ENCODE measurements at places on chromosomes 13 and 19. TPM values are rescaled to one million over a fixed set of nuclear protein-coding genes. Genes with fewer than 3 reads are reported as not detected.

The CPAMD8 gene
- polyA plus RNA-seq = 59.8 TPM

The TMEM91 gene
- polyA plus RNA-seq = 14.7 TPM

The VSIG10L gene
- 4.8 TPM for polyA plus RNA-seq

The FUT3 gene
- 0.55 TPM for polyA plus RNA-seq

The ERICH6B gene
- 1.1 TPM for polyA plus RNA-seq

The IFNL1 gene
- polyA plus RNA-seq = not detected

The RXFP2 gene
- polyA plus RNA-seq = 9.2 TPM

The SHISA7 gene
- 0.17 TPM for polyA plus RNA-seq

The SLC1A6 gene
- 0.79 TPM for polyA plus RNA-seq

The FSD1 gene
- 8.8 TPM for polyA plus RNA-seq

- no peak for DNase-seq
Measured at GRCh38 chr13:99357941-99358340, 50.7 kb upstream of the GPR183 start.

GRCh38 chr13:27607125-27607524, 13.2 kb downstream of the LNX2 start:
- no peak for DNase-seq

DNA sequence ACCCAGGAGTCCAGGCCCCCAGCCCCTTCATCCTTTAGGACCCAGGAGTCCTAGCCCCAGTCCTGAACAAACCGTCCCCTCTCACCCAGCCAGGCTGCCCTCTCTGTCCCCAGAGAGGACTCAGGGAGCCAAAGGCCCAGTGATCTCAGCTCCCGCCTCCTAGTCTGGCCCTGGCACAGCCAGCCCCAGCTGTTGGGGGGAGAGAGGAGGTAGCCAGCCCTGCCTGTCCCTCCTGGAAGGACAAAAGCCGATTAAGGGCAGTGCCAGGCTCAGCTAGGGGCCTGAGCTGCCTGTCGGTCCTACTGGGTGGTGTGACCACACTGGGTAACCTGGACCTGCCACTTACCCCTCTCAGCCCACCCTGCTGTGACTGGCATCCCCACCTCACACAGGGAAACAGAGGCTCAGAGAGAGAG, 14.5 kb downstream of the LIPE start:
- DNase-seq = no peak

GRCh38 chr13:86909318-86909717, 761.9 kb upstream of the SLITRK5 start:
- no peak for DNase-seq

GRCh38 chr13:35743165-35743564, 266.7 kb upstream of the MAB21L1 start:
- no peak for DNase-seq

GRCh38 chr19:51621178-51621577, 9.0 kb downstream of the SIGLEC5 start:
- no peak for DNase-seq

DNA sequence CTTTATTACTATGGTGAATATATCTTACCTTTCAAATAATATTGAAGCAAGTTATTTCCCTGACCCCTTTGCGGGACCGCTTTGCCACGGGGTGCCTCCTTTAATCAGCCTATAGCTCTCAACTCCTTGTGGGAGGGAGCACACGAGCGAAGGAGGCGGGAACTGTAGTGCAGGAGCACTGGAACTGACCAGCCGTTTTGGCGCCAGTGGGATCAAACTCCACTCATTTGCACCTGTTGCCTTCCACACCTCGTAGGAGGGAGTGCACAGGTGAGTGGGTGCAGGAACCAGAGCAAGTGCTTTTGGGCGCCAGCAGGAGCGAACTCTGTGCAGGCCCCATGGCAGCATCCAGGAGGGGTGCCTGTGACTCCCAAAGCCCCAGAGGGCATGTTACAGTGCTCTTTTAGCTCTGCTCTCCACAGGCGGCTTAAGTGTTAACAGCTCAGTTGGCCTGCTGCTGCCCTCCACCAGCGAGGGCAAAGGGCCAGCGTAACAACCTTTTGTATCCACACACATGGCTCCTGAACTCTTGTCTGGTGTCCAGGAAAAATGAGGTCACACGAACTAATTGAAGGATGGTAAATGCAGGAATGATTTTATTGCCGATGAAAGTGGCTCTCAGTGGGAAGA, 206.9 kb downstream of the GGACT start:
- no peak for DNase-seq

DNA sequence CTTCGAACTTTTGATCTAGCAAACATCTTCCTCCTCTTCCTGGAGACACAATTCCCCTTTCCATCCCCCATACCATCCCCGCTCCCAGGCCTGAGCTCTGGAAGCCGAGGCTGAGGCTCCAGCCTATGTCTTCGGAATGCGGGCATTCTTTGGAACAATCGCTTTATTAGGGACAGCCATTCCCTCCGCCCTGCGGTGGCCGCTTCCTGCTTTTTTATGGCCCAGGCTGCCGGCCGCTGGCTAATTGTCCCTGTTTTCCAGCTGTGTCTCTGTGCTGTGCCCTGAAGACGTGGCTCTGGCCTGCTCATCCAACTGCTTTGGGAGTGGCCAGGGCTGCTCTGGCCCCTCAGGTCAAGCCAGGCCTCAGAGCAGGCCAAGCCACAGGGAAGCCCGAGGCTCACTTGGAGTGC, 2.1 kb upstream of the CDX2 start:
- no peak for DNase-seq

GRCh38 chr19:1168572-1169410, 5.3 kb downstream of the SBNO2 start:
- DNase-seq = no peak

- no peak for DNase-seq
Measured at GRCh38 chr13:48494874-48495273, 38.0 kb downstream of the RCBTB2 start.

GRCh38 chr19:10625003-10625761, at the start of gene SLC44A2:
TSS of gene SLC44A2 (plus strand) at chr19:10625553. CDS start at chr19:10625634, 81 bp downstream.
- DNase-seq = no peak

GRCh38 chr19:16118489-16119033, 6.9 kb downstream of the RAB8A start:
- no peak for DNase-seq

- DNase-seq = no peak
Measured at GRCh38 chr19:863315-863620, 3.8 kb downstream of the CFD start.

DNA sequence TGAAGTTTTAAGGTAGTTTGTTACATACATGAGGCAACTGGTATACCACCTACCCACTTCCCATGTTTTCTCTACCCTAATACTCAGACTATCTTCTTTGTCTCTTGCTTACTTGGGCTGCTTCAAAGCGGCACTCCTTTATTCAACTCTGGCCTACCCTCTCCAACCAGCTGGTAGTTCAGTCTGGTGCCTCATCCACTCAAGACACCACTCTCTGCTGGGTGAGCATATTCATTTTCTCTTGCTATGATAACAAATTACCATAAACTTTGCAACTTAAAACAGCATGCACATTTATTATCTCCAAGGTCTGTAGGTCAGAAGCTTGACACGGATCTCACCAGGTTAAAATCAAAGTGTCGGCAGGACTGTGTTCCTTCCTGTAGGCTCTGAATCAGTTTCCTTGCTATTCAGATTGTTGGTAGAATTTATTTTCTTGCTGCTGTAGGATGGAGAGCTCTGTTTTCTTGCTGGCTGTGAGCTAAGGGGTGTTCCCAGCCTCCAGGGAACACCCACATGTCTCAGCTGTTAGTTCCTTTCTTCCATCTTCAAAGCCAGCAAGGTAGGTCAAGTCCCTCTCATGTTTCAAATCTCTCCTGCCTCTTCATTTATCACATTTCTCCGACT, 666.0 kb downstream of the DIAPH3 start:
- no peak for DNase-seq

- no peak for DNase-seq
Measured at GRCh38 chr19:43798546-43799409, 3.5 kb downstream of the LYPD5 start.

DNA sequence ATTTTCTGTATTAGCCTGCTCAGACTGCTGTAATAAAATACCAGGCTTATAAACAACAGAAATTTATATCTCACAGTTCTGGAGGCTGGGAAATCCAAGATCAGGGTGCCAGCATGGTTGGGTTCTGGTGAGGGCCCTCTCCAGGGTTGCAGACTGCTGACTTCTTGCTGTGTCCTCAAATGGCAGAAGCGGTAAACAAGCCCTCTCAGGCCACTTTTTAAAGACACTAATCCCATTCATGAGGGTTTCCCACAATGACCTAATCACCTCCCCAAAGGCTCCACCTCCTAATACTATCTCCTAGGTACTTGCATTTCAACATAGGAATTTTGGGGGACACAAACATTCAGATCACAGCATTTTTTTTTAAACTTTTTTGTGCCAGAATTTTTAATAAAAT, 159.3 kb downstream of the PDS5B start:
- DNase-seq = no peak

DNA sequence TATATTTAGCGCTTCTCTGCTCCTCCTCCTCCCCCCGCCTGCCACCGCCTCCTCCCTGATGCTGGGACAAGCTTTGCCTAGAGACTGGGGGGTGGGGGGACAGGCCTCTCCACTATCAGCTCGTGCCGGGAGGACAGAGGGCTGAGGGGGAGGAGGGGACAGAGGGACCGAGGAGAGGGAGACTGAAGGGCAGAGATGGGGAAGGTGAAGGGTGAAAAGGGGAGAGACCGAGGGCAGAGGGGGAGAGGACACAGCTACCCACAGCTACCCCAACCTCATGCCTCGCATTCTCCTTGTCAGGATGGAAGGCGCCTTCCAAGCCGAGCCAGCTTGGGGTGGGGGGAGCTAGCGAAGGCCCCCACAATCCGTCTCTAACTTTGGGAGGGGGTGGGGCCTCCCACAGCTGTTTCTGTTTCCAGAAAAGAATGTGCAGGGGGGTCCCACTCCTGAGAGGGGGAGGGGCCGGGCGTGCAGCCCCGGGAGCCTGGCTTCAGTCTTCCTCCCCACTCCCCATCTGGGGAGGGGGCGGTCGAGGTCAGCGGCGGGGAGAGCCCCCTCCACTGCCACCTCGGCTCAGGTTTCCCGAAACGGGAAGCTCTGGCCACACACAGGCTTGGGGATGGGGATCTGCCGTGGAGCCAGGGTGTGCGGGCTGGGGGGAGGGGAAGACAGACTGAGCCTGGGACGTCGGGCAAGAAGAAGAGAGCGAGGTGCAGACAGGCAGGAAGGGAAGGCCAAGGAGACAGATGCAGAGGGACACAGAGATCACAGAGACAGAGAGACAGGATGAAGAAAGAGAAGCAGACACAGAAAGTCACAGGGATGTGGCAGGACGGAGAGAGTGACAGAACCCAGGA, 1.6 kb downstream of the DACT3 start:
- DNase-seq = peak; percentile 63

DNA sequence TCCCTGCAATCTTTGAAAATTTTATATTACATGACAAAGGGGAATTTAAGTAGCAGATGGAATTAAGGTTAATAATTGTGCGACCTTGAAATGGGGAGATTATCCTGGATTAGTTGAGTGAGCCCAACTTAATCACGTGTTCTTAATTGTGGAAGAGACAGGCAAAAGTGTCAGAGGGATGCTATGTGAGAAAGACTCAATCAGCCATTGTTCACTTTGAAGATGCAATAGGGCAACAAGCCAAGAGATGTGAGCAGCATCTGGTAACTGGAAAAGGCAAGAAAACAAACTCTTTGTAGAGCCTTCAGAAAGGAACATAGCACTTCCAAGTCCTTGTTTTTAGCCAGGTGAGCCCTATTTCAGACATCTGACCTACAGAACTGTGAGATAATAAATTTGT, 247.7 kb downstream of the SLITRK1 start:
- no peak for DNase-seq

GRCh38 chr13:102726430-102726829, 31.6 kb upstream of the METTL21C start:
- no peak for DNase-seq

DNA sequence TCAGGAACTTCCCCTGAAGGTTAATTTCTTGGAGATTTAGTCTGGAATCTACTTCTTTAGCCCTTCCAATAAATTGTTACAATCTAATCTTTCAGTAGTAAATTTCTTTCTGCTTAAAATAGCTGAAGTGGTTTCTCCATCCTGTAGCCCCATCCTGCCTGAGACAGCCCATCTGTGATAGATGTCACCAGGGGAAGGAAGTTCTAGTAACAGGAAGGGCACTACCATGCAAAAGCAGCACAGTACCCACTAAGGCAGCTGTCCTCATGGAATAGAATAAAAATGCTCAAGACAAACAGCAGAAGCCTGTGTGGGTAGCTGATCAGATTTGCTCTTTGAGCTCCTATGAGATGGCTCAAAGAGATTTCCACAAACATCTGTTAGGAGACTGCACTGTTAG, 1036.5 kb downstream of the SLITRK5 start:
- DNase-seq = no peak

GRCh38 chr13:42524487-42525034, 49.4 kb upstream of the TNFSF11 start:
- DNase-seq = no peak

DNA sequence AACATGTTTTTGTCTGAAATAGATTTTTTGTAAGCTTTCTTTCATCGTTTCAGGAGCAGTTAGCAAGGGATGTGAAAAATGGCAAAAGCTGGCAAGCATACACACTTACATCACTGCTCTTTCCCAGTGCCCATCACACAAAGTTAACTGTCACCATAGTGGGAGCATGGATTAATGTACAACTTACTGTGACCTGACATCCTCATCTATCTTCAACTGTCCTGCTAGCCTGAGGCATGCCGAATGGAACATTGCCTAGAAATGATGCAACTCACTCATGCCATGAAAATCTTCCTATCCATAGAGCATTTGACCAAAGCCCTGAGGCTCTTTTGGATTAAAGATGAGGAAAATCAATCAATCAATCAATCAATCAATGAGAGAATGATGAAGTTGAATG, 491.7 kb upstream of the SLC10A2 start:
- no peak for DNase-seq

GRCh38 chr13:49540552-49540951, 44.8 kb downstream of the PHF11 start:
- no peak for DNase-seq

DNA sequence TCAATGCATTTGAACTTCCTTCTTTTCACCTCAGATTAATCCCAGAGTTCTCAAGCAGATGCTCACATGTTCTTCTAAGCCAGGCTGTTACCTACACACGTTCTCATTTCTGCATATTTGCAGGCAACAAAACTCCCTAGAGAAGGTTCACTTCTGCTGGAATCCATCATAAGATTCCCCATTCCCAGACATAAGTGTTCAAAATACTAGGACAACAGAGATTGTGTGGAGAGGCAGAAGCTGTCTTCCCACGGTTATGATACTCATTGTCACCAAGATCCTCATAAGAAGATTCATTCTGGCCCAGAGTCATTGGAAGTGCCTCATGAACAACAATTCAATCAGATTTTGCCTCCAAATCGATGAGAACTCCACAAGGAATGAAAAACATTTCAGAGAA, 931.6 kb upstream of the MIR17HG start:
- DNase-seq = no peak

- DNase-seq = no peak
Measured at GRCh38 chr19:35937345-35938281, 1.4 kb downstream of the LRFN3 start.

GRCh38 chr13:32555613-32556012, 17.0 kb upstream of the N4BP2L2 start:
- no peak for DNase-seq

GRCh38 chr13:43979492-43979891, 99.8 kb downstream of the LACC1 start:
- DNase-seq = no peak

All from left renal pelvis (tissue), 4 donors.